ENCODE measurements at places on chromosomes 12 and 14. TPM values are rescaled to one million over a fixed set of nuclear protein-coding genes. Genes with fewer than 3 reads are reported as not detected.

The ARPC3 gene
- polyA plus RNA-seq, result 269 TPM

The HVCN1 gene
- polyA plus RNA-seq, result 10.6 TPM

The CLEC4C gene
- not detected for polyA plus RNA-seq

The ITPR2 gene
- 13.1 TPM for polyA plus RNA-seq

The ENDOU gene
- 0.41 TPM for polyA plus RNA-seq

The TSPAN8 gene
- polyA plus RNA-seq, result 43.0 TPM

The TAS2R42 gene
- not detected for polyA plus RNA-seq

The MEG3 gene
- polyA plus RNA-seq, result 62.0 TPM

The STON2 gene
- 49.7 TPM for polyA plus RNA-seq

The FKBP4 gene
- 150 TPM for polyA plus RNA-seq

The CHGA gene
- polyA plus RNA-seq, result 0.08 TPM

The LTBR gene
- 54.1 TPM for polyA plus RNA-seq

The VCPKMT gene
- 12.9 TPM for polyA plus RNA-seq

The SOAT2 gene
- polyA plus RNA-seq, result 1.2 TPM

The GLT1D1 gene
- 1.7 TPM for polyA plus RNA-seq

The RBP5 gene
- polyA plus RNA-seq, result 50.9 TPM

The KLHL33 gene
- polyA plus RNA-seq, result 0.50 TPM

The SLC2A14 gene
- polyA plus RNA-seq, result 0.40 TPM

The LRRIQ1 gene
- polyA plus RNA-seq, result 38.7 TPM

The CPNE6 gene
- polyA plus RNA-seq, result not detected

The CFL2 gene
- 79.9 TPM for polyA plus RNA-seq

The CRACR2A gene
- 1.2 TPM for polyA plus RNA-seq

The ACOT4 gene
- 4.6 TPM for polyA plus RNA-seq

The NANOG gene
- 0.06 TPM for polyA plus RNA-seq

The TAS2R9 gene
- not detected for polyA plus RNA-seq

The OR4E2 gene
- not detected for polyA plus RNA-seq

The BORCS5 gene
- 8.5 TPM for polyA plus RNA-seq

The VWF gene
- polyA plus RNA-seq, result 9.5 TPM

The C1S gene
- polyA plus RNA-seq, result 49.2 TPM

The FRMD6 gene
- polyA plus RNA-seq, result 17.7 TPM

The B4GALNT3 gene
- 14.2 TPM for polyA plus RNA-seq

The DPPA3 gene
- polyA plus RNA-seq, result not detected

The RTN1 gene
- polyA plus RNA-seq, result 3.0 TPM

The E2F7 gene
- 6.5 TPM for polyA plus RNA-seq

The TESPA1 gene
- 1.0 TPM for polyA plus RNA-seq

The PZP gene
- polyA plus RNA-seq, result 0.68 TPM

The LRTM2 gene
- polyA plus RNA-seq, result 0.33 TPM

The PRH2 gene
- polyA plus RNA-seq, result 0.64 TPM

The KRT85 gene
- not detected for polyA plus RNA-seq

The GNPNAT1 gene
- 37.8 TPM for polyA plus RNA-seq

The ACOT6 gene
- not detected for polyA plus RNA-seq

The RPGRIP1 gene
- 0.47 TPM for polyA plus RNA-seq

The LRP1-AS gene
- polyA plus RNA-seq, result not detected

The LMNTD1 gene
- not detected for polyA plus RNA-seq

The PPFIA2 gene
- polyA plus RNA-seq, result 4.4 TPM

All from right renal cortex interstitium (tissue), 3 donors.